GM12891 (cell line): ENCODE measurements at places on chromosomes 3 and 15.

DNA sequence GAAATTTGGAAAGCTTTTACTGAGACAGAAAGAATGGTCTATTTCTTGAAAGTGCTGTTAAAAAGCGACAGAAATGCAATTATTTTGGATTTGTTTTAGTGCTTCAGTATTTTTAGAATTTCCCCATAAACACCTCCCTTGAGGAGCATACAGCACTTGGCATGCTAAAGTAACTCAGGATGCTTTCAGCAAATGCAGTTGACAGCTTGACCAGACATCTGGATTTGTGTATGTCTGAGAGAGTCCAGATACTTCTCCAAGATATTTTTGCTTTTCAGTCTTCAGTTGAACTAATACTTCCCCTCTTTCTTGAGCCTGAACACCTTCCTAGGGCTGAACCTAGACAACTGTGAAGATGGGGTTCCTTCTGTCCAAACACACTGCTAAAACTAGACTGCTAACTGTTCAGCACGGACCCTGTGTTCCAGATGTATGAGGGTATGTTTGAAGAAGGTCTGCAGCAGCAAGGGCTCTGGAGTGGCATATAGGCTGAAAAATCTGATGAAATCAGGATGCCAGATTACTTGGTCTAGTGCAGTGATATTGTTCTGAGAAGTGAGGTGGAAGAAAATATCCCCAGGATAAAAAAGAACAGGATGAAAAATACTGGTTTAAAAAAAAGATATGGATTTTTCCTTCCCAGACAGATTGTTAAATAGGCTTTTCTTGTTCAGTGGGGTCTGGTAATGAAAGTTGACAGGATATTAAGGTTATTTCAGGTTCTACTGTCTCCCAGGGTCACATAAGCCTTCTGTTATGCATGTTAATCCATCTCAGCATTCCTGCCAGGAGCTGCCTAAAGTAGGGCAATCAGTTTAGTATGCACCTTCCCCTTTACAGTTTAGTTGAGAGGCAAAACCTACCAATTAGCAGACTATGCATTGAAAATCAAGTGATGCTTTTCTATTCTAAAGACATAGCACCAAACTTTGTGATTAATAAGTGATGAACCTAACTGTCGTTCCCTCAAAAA lies 516.9 kb upstream of the TBL1XR1 start:
- no peak for DNase-seq

DNA sequence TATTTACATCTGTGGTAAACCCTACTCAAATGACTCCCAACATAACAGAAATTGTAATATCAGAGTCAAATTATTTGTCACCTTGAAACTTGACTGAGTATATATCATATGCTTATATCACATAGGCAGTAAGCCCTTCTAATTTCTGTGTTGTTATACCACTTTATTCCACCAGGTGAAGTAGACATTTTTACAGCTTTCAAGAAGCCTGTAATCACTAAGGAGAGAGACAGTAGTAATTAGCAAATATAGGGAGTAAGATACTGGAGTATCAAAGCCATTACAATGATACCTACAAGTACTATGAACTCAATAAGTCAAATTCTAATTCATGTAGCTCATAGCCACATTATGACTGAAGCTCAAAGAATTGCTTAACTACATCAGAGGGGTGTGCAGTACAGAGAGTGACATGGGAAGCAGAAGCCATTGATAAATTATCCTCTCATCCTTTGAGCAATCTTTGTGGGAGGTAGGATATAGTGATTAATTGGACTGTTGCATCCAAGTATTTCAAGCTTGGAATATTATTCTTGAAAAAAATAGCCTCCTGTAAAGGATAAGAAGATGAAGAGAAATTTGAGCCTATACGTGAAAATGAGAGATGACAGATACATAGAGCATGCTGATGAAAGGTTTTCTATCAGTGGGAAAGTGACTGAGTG lies 1005.9 kb downstream of the ZPLD1 start:
- DNase-seq, result no peak

GRCh38 chr3:125022206-125022605 lies 33.6 kb downstream of the HEG1 start:
- no peak for DNase-seq

DNA sequence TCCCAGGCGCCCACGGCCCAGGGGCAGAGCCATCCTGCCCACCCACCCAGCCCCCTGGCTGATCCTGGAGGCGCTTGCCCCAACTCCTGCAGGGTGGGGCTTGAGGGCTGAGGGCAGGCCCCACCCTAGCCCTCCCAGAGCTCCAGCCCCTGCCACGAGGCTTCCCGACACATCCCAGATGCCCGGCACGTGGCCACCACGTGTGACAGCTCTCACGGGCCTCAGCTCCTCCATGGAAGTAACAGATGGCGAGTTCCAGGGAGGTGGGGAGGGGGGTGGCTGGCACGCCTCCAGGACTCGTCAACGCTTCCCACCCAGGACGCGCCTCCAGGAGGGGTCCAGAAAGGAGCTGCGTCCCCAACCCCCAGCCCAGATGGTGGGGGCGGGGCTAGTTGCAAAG lies 29.1 kb downstream of the PLXND1 start:
- DNase-seq, result no peak

GRCh38 chr3:170585937-170586310 lies at the start of gene SLC7A14:
TSS of gene SLC7A14 (minus strand) at chr3:170586075. CDS start at chr3:170526936, 59,139 bp downstream.
- DNase-seq, result no peak

GRCh38 chr3:164452707-164453106 lies 625.6 kb downstream of the SI start:
- DNase-seq, result no peak

DNA sequence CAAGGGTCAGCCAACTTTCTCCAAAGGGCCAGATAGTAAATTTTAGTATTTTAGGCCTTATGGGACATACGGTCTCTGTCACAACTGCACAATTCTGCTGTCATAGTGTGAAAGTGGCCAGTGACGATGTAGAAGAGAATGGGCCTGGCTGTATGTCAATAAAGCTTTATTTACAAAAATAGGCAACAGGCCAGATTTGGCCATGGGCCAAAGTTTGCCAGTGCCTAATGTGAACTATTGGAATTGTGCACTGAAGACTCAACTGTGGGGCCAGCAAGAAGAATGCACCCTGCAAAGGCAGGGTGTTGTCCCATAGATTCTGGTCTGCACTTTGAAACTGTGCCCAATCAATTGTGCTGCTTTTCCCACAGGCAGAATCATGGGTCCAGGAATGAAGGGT lies 69.4 kb upstream of the PRR23E start:
- no peak for DNase-seq

DNA sequence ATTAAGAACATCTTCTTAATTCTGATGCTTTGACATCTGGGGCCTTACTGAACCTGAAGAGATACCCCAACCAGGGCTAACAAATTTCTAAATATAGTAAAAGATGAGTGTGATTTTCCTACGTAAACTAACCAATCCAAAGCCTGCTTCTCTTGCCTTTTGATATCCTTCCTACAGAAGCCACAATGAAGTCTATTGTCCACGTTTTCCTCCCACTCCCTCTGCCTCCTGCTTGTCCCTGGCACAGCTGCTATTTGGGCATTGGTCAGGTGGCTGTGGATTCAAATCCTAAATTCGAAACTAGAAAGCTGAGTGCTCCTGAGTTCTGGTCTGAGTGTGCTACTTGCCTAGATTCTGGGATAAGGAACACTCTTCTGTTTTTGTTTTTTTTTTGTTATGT lies 17.4 kb upstream of the MKRN3 start:
- DNase-seq, result no peak

DNA sequence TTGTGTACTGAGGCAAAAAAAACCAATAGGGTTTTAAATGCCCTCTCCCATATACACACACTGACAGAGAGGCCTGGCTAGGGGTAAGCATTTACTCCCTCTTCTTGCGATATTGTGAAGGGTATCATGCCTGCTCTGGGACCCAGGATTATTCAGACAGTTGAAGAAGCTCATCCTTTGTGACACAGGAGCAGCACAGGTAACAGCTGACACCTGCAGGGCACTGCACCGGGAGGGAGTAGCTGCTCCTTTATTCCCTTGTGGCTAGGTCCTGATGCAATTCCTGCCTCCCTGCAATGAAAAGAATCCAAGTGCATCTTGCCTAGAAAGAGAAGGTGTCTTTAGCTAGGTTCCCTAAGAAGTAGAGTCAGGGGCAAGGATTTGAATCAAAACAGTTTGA lies 23.4 kb downstream of the POMGNT2 start:
- no peak for DNase-seq

- no peak for DNase-seq
Observed at GRCh38 chr15:68553994-68554720, 24.6 kb upstream of the CORO2B start.

DNA sequence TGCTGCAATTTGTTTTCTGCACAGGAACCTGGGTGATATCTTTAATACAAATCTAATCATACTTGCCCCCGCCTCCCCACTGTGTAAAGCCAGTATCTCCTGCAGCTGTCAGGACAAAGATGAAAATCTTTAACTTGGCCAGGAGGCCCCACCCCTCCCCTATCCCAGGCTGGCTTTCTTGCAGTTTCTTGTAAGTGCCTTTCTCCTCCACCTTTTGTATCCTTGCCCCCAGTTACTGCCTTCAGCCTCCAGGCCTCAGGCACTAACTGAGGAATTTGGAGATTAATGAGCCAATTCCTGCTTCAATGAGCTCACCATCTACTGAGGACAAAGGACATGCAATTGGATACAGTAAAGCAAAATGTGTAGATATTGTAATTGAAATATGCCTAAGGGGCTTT lies 6.5 kb downstream of the GCSAM start:
- DNase-seq, result no peak

- no peak for DNase-seq
Observed at GRCh38 chr15:32840507-32841245, 122.9 kb downstream of the GREM1 start.

GRCh38 chr3:105456017-105456416 lies 89.3 kb downstream of the ALCAM start:
- no peak for DNase-seq

DNA sequence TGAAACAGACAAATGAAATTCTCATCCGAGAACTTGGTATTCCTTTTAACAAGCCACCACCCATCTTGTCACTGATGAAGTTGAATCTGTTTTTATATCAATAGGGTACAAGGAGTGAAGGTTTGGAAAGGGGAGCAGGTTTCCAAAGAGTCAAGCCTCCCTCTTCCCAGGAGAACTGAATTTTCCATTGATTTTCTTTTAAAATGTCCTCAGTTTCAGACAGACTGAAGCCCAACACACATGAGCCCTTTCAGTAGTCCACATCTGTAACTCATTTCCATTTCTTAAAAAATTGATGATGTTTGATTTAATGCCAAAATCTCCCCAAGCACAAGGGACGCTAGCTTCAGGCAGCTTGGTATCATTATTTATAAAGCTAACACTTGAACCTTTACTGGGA lies 187.7 kb downstream of the FOXB1 start:
- DNase-seq, result no peak

DNA sequence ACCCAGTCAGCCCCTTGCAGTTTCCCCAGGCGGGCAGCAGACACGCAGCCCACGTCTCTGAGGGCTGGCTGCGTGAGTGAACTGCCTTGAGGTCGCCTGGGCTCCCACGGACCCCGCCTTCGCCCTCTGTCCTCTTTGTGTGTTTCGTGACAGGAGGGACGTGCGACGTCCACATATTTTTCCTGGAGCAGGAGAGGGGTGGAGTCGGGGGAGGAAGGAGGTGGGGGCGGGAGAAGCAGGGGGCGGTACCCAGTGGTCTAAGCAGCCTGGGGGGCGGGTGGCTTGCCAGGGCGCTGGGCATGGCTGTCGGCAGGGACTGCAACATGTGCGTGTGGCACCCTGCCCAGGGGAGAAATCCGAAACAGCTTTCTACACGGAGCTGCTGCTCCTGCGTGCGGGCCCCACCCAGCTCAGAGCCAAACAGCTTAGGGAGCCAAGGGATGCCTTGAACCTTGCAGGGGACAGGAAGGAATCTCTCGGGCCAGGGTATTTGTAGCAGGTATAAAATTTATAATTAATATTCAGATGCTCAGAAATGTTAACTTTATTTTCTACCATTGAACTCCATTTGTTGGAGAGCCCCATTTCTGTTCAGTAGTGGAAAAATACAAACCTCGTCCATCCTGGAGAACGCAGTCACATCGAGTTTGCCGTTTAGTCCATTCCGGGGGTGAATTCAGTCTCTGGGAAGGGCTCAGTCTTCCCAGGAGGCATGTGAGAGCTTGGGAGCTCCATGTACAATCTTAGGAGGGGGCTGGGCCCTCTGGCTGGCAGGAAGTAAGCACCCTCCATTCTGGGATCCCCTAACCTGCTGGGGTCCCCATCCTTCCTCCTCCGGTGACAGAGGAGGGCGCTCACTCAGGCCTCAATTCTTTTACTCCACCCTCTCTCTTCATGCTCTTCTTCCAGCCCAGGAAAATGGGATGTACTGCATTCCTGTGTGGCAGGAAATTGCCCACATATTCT lies 79.1 kb upstream of the MEF2A start:
- no peak for DNase-seq

DNA sequence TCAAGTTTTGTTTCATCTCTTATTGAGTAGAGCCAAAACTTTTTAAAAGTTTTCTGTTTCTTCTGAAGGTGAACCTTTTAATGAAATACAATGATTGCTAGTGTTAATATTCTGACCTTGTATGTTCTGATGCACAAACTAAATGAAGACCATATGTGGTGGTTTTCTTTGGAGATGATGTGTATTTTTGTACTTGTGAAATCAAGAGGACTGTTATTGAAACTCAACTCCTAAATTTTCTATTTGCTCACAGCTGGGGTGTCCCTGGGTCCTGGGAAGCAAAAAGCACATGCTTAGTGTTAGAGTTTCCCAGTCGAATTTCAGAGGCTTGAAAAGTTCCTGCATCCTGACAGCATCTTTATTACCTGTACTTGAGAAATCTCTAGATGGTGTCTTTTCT lies 1185.8 kb upstream of the ALCAM start:
- no peak for DNase-seq

- no peak for DNase-seq
Observed at GRCh38 chr3:133763797-133764683, 17.8 kb downstream of the TF start.

- DNase-seq, result no peak
Observed at GRCh38 chr3:41365973-41366372, 166.7 kb downstream of the CTNNB1 start.
